ENCODE measurements at places on chromosomes 1 and 21. TPM values are rescaled to one million over a fixed set of nuclear protein-coding genes. Genes with fewer than 3 reads are reported as not detected.

DNA sequence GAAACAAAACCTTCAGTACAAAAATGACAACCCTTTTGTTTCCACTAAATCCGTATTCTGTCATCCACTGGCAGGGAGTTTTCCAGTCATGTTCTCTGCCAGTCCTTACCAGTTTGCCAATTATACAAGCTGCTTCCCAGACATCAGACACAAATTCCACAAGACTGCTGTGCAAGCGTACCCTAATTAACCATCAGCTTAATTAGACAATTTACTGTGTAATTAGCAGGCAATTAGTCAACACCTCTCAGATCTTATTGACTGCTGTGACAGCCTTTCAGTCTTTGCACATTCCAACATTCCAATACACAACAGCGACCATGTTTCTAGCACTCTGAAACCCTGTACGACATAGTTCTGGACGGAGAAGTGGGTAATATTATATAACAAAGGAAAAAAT is 420.1 kb downstream of the DPYD start:
- no peak for DNase-seq

DNA sequence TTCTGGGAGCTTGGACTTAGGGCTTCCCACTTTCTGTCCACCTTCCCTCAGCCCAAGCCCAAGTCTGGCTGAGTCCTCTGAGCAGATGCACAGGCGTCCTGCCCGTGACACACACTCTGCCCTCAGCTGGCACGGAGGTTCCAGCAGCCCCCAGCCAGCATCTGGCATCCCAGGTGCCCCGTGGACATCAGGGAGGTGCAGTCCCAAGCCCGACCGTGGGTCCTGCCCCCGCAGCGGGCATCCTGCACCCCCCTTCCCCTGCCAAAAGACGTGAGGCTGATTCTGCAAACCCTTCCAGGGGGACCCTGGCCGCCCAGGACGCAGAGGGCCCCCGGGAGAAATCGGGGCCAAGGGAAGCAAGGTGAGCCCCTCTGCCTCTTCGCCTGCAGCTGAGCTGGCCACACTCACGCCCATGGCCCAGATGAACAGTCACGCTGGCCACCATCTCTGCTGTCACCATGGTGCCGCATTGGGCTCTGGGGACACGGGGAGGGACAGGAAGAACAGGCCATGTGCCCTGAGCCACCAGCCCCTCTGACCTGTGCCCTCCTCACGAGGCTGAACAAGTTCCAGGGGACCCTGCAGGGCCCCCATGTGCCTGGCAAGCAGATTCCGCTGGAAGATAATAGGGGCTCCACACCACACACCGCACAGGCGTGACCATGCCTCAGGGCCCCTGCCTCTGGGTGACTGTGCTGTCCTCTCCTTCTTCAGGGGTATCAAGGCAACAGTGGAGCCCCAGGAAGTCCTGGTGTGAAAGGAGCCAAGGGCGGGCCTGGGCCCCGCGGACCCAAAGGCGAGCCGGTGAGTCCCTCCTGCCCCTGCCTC is 20.6 kb downstream of the COL6A2 start:
- DNase-seq = peak; percentile 31

DNA sequence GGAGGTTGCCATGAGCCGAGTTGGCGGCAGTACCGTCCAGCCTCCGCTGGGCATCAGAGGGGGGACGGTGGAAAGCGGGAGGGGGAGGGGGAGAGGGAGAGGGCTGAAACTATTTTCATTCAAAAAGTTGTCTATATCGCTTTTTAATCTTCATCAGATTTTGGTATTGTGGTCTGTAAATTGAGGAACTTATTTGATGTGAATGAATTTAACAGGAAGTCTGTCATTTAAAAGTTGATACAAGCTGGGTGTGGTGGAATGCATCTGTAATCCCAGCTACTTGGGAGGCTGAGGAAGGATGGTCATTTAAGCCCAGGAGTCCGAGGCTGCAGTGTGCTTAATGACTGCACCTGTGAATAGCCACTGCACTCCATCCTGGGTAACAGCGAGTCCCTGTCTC is 3.0 kb upstream of the EPHX4 start:
- no peak for DNase-seq

- DNase-seq = no peak
Measured at GRCh38 chr21:15209224-15209623, 144.4 kb upstream of the NRIP1 start.

DNA sequence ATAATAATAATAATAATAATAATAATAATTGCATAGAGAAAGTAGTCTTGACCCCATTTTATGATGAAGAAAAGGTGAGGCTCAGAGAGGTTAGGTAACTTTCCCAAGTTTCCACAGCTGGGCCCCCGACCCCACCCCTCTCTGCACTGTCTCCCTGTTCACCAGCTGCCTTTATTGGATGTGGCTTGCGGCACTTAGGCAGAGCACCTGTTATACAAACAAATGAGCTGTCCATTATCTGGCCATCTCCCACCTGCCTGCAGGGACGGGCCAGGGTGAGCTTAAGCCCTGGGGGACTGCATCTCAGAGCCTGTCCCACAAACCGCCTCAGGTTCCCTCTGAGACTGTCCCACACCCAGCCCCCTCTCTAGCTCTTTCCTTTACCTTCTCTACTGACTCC is 10.1 kb upstream of the EFNA1 start:
- DNase-seq = no peak

DNA sequence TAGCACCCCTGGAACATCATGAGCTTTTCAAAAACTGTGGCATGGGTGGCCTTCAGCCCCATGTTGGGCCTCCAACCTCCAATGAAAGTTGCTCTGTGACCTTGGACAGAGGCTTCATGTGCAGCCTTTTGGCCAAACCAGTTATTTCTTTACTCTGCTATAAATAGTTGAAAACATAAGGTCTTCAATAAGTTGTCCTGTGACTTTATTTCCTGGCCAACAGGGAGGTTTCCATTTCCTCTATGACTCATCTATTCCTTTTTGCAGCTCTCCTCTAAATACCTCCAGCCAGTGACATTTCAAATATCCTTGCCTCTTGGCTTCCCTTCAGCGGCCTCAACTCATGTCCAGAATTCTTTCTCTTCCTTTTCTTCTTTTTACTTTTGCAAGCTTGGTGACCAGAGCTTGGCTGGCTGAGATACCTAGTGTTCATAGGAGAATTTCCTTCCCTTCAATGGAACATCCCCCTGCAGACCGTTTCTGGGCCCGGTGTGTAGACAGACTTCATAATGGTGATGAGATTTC is 22.7 kb upstream of the TRIM67 start:
- DNase-seq = no peak

DNA sequence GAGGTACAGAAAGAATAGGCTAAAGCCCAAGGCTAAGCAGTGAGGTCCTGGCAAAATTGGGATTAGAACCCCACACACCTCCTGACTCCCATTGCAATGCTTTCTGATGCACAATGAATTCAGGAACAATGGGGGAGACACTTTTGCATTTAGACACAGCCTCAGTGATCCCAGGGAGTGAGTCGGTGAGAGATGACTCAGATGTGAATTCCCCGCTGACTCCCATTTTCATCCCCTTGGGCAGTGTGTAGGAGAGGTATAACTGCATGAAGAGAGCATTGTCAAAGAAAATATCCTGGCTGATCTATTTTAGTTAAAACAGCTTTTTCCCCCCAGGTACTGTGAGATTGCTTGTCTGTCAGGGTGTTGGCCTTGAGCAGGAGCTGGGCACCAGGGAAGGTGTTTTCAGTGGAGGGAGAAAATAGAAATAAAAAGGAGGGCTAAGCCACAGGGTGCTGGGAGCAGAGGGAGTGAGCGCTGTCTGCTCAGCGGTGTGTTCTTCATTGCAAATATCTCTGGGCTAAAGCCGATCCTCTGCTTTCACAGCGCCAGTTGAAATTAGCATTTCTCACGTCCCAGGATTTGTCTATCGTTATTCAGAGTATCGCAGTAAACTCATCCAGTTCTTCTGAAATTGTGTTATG is 247.7 kb upstream of the PTBP2 start:
- DNase-seq = no peak

GRCh38 chr1:15027515-15027986 is 126.0 kb upstream of the TMEM51 start:
- DNase-seq = peak; percentile 65

DNA sequence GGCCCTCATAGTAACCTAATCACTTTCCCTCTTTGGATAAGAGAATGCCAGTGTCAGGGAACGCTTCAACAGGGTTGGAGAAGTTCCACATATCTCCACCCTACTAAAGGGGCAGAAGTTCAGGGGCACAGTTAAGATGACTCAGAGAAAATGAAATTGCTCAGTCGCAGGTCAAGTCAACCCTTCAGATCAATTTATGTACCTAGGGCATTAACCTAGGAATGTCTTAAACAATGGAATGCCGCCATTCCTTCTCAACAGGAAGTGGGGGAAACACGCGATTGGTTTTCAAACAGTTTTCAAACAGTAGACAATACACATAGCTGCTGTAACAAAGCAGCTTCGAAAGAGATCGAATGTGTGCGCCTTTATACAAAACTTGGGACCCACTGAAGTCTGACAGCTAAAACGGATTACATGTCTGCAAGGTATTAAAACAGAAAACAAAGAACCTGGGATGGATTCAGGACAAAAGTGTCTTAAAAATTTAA is 897 bp downstream of the SLC25A24 start:
- peak; percentile 8 for DNase-seq

GRCh38 chr21:45050797-45051489 is 23.4 kb upstream of the ADARB1 start:
- no peak for DNase-seq

DNA sequence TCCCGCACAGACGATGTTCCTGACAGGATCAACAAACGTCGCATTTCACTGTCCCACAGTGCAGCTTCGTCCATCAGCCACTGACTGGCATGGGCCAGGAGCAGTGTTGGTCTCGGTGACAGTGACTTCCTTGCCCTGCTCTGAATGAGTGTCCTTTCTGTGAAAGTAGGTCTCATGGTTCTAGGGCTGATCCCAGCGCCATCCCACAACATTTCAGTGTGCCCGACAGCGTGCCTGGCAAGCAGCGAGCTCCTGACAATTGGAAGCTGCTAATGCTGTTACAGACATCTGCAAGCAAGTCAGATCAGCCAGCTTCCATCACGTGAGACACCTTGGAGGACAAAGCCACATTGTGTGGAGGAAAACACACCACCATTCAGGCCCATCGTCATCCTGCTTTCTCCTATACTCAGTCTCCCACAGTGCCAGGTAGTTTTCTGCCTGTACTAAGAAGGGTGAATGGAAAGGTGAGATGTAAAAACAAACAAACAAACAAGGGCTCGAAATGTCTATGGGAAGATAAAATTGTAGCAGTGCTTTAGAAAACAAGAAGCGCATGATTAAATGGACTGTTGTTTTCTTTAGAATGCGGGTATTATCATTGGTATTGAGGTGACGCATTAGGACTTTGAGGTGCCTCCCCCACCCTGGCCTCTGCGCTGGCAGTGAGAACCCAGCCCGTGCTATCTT is 21.9 kb downstream of the ERRFI1 start:
- DNase-seq = no peak

- peak; percentile 67 for DNase-seq
Measured at GRCh38 chr1:109197158-109198042, 16.3 kb upstream of the SARS1 start.

GRCh38 chr1:101957771-101958170 is 39.0 kb downstream of the OLFM3 start:
- no peak for DNase-seq

DNA sequence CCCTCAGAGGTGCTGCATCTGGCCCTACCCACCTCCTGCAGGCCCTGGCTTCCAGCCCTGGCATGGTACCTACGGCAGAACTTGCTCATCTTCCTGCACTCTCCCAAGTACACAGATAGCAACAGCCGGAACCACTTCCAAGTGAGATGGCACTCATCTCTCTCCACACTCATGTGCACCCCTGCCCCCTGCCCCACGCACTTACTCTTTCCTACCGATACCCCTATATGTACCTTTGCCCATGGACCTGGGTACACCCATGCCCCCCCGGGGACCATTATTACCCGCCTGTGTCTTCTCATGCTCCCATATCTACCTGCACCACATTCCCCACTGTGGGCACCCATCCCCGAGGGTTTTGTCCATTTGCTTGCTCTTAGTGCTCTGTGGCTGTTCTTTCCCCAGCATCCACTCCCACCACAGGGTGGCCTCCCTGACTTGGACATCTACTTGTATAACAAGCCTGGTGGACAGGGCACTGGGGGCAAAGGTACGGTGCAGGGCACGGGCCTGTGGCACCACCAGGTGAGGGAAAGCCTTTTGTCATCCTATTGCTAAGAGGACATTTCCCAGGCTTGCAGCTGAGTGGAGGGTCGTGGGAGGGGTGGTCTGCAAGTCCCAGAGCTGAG is 14.7 kb downstream of the HYI start:
- no peak for DNase-seq

DNA sequence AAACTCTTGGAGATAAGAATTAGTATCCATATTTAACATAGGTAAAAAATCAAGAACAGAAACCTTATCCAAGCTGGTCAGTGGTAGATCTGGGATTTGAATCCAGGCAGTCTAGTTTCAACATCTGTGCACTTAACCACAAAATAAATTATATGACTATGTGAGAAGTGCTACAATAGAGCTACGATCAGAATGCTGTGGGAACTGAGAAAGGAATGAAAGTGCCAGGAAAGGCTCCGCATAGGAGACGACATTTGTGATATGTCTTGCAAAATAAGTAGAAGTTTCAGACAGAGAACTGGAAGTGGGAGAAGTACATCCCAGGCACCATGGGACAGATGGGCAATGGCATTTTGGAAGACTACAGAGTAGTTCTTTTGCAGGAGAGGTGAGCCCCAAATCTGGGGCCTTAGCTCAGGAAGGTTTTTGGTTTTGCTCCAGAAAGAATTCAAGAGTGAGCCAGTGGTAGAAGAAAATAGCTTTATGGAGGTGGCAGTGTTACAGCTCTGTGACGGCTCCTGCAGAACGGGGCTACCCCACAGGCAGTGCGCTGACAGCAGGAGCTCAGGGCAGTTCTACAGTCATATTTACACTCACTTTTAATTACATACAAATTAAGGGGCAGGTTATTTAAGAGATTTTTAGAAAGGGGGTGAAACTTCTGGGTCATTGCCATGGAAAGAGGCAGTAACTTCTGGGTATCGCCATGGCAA is 25.5 kb upstream of the GJA5 start:
- DNase-seq = no peak

DNA sequence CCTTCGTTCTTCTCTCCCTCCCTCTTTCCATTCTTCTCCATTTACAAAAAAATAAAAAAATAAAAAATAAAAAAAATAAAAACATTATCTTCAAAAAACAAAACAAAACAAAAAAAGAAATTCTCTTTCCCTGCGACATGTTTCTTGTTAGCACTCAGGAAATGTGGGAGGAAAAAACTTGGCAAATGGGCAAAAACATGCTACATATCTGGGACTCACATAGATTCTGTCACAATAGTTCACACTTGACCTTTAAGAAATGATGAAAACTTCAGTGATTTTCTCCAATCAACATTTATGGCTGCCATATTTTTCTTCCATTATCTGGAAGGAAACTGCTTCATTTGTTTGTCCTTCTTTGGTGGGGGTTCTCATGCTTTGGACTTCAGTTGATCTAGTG is 109.3 kb downstream of the PRKAB2 start:
- DNase-seq = no peak

- DNase-seq = no peak
Measured at GRCh38 chr21:32975811-32976431, 49.8 kb upstream of the OLIG2 start.

- no peak for DNase-seq
Measured at GRCh38 chr1:31669433-31669785, 24.7 kb upstream of the PEF1 start.

GRCh38 chr21:35162831-35163230 is 113.7 kb upstream of the RUNX1 start:
- DNase-seq = no peak

- DNase-seq = no peak
Measured at GRCh38 chr21:43983390-43983789, 28.7 kb upstream of the TRAPPC10 start.

SPRR2G gene
- not detected for total RNA-seq

S100A1 gene
- total RNA-seq = 2,179 TPM

CASQ2 gene
- 1,692 TPM for total RNA-seq

GFI1 gene
- 0.08 TPM for total RNA-seq

A3GALT2 gene
- not detected for total RNA-seq

LINGO4 gene
- total RNA-seq = 0.37 TPM

FAM177B gene
- not detected for total RNA-seq

TDRD10 gene
- total RNA-seq = 1.7 TPM
